ENCODE measurements at places on chromosomes 11 and 22. TPM values are rescaled to one million over a fixed set of nuclear protein-coding genes. Genes with fewer than 3 reads are reported as not detected.

DNA sequence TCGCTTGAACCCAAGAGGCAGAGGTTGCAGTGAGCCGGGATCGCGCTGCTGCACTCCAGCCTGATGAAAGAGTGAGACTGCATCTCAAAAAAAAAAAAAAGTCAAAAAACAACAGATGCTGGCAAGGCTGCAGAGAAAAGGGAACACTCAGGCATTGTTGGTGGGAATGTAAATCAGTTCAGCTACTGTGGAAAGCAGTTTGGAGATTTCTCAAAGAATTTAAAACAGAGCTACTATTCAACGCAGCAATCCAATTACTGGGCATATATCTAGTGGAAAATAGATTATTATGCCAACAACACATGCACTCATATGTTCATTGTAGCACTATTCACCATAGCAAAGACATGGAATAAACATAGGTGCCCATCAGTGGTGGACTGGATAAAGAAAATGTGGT, 89.7 kb downstream of the EFCAB6 start:
- no peaks in the 10 kb centered on the region for H3K27me3 ChIP-seq
- H3K4me1 ChIP-seq, result no peaks in the 10 kb centered on the region
- H3K4me3 ChIP-seq, result no peak overlapping the region
- no peaks in the 10 kb centered on the region for H3K36me3 ChIP-seq

DNA sequence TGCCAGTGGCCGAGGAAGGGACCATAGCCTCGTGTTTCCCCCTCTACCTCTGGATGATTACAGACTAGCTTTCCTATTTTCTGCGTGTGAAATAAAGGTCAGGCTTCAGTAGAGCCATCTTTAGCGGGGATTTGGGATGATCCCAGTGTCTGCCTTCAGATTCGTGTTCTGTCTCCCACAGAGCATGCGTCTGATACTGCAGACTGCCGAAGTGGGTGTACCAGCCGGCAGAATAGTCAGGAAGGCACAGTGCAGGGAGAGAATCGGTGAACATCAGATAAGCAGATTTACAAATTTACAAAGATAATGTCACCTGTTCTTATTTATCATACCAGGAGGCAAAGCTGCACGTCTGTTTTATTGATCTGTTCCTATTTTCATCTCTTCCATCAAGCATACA, 11.1 kb downstream of the CTTN start:
- H3K4me1 ChIP-seq, result peaks cover 6% of the 10 kb centered on the region
- H3K27ac ChIP-seq, result no peak overlapping the region

The TMEM80 gene
- total RNA-seq, result 42.7 TPM

GRCh38 chr11:41789376-41789775, 329.9 kb upstream of the LRRC4C start:
- no peaks in the 10 kb centered on the region for H3K27me3 ChIP-seq
- no peaks in the 10 kb centered on the region for H3K4me1 ChIP-seq
- no peaks in the 10 kb centered on the region for H3K36me3 ChIP-seq
- no peak overlapping the region for H3K4me3 ChIP-seq
- H3K27ac ChIP-seq, result no peak overlapping the region
- DNase-seq, result no peak

The RAPSN gene
- not detected for total RNA-seq

DNA sequence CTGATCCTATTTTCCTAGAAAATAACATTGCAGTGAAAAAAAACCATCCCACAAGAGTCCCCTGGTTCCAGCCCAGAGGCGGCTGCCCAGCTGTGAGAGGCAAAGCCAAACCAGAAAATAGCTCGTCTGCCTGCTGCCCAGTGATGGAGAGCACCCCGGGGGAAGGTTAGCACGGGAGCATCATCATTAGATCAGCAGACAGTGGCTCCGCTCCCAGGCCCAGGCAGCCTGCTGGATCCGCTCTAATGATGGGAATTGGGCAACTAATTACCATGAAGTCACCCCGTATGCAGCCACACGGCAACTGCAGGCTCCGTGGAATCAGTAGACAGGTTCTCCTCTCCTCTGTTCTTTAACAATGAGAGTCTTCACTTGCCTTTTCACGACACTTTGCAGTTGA, 17.1 kb upstream of the B3GAT1 start:
- H3K4me3 ChIP-seq, result no peak overlapping the region
- no peak for DNase-seq
- H3K27me3 ChIP-seq, result no peaks in the 10 kb centered on the region
- H3K36me3 ChIP-seq, result no peaks in the 10 kb centered on the region

The INPP5J gene
- total RNA-seq, result 1.5 TPM

The ELMOD1 gene
- total RNA-seq, result not detected

DNA sequence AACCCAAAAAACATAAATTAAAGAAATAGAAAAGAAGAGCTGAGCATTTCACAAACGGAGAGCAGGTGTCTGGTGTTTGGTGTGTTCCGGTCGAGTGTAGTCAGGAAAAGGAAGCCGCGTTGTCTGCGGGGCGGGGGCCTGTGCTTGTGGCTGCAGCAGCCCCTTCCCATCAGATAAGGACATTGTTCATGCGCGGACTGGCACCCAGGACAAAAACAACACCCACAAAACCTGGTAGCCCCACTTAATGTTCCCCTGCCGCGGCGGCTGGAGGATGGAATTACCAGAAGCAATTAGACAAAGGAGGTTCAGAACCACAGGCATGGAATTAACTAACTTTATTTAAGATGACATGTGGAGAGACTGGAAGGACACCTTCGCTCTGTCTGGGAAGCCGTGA, 29.9 kb downstream of the KRTAP5-5 start:
- H3K36me3 ChIP-seq, result no peaks in the 10 kb centered on the region
- DNase-seq, result no peak
- no peak overlapping the region for H3K27ac ChIP-seq

The PDXP gene
- 25.1 TPM for total RNA-seq

GRCh38 chr11:28140689-28141455, 32.7 kb downstream of the METTL15 start:
- no peak overlapping the region for H3K4me3 ChIP-seq
- no peak for DNase-seq
- peaks cover 4% of the 10 kb centered on the region for H3K36me3 ChIP-seq
- no peaks in the 10 kb centered on the region for H3K27me3 ChIP-seq

DNA sequence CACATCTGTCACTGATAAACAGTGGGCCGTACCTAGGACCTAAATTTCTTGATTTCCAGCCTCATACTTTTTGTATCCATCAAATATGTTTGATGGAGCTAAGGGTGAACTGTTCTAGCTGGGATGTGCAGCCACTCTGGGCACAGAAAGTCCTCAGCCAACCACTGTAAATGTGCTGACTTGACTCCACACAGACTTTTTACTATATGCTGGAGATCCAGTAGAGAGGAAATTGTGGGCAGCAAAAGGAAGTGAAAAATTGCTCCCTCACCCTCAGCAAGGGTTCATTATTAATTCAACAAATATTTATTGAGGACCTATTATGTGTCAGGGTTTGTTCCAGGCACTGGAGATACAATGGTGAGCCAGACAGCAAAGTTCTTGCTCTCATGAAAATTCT, 54.2 kb upstream of the AMPD3 start:
- H3K4me1 ChIP-seq, result no peaks in the 10 kb centered on the region
- no peak overlapping the region for H3K27ac ChIP-seq
- no peak for DNase-seq
- no peaks in the 10 kb centered on the region for H3K27me3 ChIP-seq
- H3K36me3 ChIP-seq, result no peaks in the 10 kb centered on the region

DNA sequence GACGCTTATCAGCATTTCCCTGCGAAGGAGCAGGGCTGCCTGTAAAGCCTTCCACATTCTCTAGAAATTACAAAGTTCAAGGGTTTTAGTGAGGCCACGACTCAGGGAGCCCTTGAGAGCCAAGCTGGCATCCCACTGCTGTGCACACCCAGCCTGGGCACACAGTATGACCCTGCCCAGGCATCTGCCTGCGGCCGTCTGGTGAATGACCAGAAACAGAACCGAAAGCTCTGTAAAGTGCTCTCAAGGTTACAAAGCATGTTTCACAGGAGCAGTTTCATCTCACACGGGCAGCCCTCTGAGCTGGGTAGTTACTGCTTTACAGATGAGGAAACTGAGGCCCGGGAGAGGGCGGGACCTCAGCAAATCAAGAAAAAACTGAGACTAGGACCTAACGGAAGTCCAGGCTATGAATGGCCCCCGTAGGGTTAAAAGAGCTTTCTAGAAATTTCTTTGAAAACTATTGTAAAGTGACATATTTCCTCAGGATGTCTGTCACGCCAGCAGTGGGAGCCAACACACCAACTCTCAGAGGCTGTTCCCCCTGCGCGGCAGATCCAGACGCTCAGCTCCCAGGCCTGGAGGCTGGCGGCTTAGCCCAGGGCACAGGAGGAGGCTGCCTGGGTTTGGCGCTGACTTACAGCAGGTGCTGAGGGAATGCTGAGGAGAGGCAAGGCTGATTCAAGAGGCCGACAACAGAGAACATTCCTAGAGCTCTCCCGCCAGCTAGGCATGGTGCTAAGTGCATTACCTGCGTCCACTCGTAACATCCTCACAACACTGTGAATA, 7.7 kb upstream of the TCF20 start:
- no peak overlapping the region for H3K27ac ChIP-seq
- peaks cover 64% of the 10 kb centered on the region for H3K27me3 ChIP-seq
- no peak overlapping the region for H3K4me3 ChIP-seq

GRCh38 chr11:27717377-27717776, 17.1 kb upstream of the BDNF start:
- no peaks in the 10 kb centered on the region for H3K36me3 ChIP-seq
- H3K4me3 ChIP-seq, result peak overlapping the region; percentile 59
- H3K4me1 ChIP-seq, result peaks cover 15% of the 10 kb centered on the region
- DNase-seq, result no peak
- H3K27me3 ChIP-seq, result peaks cover 31% of the 10 kb centered on the region

The CCDC188 gene
- not detected for total RNA-seq

- DNase-seq, result no peak
- peaks cover 13% of the 10 kb centered on the region for H3K36me3 ChIP-seq
- H3K4me3 ChIP-seq, result no peak overlapping the region
- H3K27me3 ChIP-seq, result no peaks in the 10 kb centered on the region
- H3K4me1 ChIP-seq, result peaks cover 13% of the 10 kb centered on the region
Observed at GRCh38 chr11:68535098-68535497, 74.5 kb downstream of the PPP6R3 start.

GRCh38 chr11:98003606-98004371, 1017.0 kb upstream of the CNTN5 start:
- no peak overlapping the region for H3K27ac ChIP-seq
- H3K27me3 ChIP-seq, result no peaks in the 10 kb centered on the region
- H3K4me1 ChIP-seq, result no peaks in the 10 kb centered on the region

DNA sequence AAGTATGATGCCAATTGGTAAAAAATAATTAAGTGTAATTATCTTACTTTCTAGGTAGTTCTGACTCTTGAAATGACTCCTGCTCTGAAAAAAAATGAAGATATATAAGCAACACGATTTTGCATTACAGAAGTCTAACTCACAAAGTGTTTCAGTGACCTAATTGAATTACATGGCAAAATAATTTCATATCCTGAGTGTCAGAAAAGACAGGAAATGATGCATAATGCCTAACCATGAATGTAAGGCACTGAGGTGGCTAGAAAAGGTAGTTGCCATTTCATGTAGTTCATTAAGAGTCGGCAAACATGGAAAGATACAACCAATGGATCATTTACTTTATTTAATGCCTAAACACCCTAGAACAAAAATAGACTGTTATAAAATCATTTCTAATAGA, 113.5 kb downstream of the GUCY1A2 start:
- no peaks in the 10 kb centered on the region for H3K36me3 ChIP-seq
- no peak for DNase-seq
- H3K4me1 ChIP-seq, result no peaks in the 10 kb centered on the region

DNA sequence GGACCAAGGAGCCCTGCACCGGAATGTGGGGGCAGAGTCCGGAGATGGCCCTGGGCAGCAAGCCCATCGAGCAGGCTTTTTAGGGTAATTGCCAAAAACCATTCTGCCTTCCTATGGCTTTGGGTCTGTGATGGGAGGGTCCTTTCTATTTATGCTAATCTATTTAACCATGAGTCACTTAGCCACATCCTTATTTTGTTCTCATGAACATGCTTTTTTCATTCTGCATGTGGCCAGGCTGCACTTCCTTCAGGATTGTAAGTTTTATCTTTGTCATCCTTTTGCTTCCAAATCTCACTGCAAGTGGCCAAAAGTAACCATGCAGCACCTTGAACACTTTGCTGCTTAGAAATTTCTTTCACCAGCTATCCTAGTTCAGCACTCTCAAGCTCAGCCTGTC, 88.3 kb downstream of the EFCAB6 start:
- H3K27me3 ChIP-seq, result no peaks in the 10 kb centered on the region
- no peaks in the 10 kb centered on the region for H3K4me1 ChIP-seq
- H3K36me3 ChIP-seq, result no peaks in the 10 kb centered on the region
- H3K27ac ChIP-seq, result no peak overlapping the region
- no peak overlapping the region for H3K4me3 ChIP-seq
- no peak for DNase-seq

GRCh38 chr22:25076336-25076735, 123.3 kb upstream of the CRYBB3 start:
- H3K36me3 ChIP-seq, result no peaks in the 10 kb centered on the region
- H3K4me1 ChIP-seq, result peaks cover 23% of the 10 kb centered on the region
- H3K4me3 ChIP-seq, result no peak overlapping the region
- DNase-seq, result no peak
- no peak overlapping the region for H3K27ac ChIP-seq
- no peaks in the 10 kb centered on the region for H3K27me3 ChIP-seq

The CNGA4 gene
- total RNA-seq, result not detected

- H3K27ac ChIP-seq, result no peak overlapping the region
- H3K27me3 ChIP-seq, result no peaks in the 10 kb centered on the region
- DNase-seq, result no peak
- no peak overlapping the region for H3K4me3 ChIP-seq
Observed at GRCh38 chr11:122235615-122236014, 119.6 kb upstream of the BLID start.

The ASPHD2 gene
- 12.7 TPM for total RNA-seq

DNA sequence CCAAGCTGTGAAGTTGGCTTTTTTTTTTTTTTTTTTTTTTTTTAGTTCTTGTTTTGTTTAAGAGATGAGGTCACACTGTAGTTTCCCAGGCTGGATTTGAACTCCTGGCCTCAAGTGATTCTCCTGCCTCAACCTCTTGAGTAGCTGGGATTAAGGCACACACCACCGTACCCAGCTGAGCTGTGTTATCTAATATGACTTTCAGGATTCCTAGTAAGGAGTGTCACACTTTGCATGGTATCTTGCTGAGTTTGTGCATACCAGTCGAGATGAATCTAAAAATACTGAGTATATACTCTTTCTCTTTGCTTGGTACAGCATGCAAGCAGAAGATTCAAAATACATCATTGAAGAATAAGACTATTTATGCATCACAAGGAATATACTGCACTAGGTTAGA, 58.6 kb downstream of the SIK2 start:
- H3K4me3 ChIP-seq, result no peak overlapping the region
- no peaks in the 10 kb centered on the region for H3K36me3 ChIP-seq
- no peaks in the 10 kb centered on the region for H3K27me3 ChIP-seq
- DNase-seq, result no peak
- H3K4me1 ChIP-seq, result peaks cover 14% of the 10 kb centered on the region
